ENCODE measurements at places on chromosomes 5 and 9.

GRCh38 chr5:146516151-146516475 is at the start of gene GPR151:
GPR151 (minus strand) TSS chr5:146516190; CDS start chr5:146516113, 77 bp downstream.
- peak; percentile 59 for DNase-seq

GRCh38 chr9:106286249-106286648 is 576.7 kb upstream of the ZNF462 start:
- peak; percentile 94 for DNase-seq

DNA sequence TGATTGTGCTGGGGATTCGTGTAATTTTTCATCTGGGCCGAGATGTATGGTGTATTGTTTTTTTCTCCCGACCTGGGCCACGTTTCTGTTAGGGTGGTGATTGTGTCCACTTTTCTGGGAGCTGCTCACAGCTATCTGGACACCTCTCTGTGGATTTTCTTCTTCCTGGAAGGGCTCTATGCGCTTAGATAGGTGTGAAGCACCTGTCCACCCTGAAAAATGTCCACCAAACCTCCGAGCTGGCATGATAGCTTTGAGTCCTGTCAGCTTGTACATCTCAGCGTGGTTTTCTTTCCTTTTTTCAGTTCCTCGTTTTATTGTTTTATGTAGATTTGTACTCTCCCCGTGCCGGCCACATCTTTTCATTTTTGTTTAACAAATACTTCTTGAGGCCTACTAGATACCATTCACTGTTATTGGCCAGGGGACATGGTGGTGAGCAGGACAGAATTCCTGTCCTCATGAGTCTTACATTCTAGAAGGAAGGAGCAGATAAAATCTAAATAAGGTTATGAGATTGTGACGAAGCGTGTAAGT is 1.1 kb downstream of the UGCG start:
- peak; percentile 58 for DNase-seq

DNA sequence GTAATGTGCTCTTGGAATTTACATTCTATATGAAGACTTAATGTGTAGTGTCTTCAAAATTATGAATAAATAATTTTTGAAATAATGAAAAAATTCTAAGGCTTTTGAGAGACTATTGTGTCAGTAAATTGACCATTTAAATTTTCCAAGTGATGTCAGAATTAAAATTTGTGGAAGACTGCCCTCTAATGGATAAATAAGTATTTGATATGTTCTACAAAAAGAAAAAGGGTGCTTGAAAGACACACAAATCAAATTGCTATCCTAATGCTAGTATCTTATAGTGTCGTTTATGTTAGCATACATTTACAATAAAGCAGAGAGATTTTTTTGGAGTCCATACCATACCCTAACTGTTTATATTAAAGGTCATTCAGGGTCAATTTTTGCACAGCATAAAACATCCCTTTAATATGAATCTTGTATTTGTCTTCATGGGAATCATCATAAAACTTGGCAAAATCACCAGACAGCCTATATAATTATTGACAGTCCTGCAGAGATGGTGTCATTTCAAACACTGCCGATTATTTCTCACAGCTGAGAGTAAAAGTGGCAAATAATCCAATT is 120.8 kb upstream of the SLC27A6 start:
- DNase-seq: no peak

GRCh38 chr5:75262271-75262670 is 25.6 kb upstream of the ANKRD31 start:
- DNase-seq: no peak

DNA sequence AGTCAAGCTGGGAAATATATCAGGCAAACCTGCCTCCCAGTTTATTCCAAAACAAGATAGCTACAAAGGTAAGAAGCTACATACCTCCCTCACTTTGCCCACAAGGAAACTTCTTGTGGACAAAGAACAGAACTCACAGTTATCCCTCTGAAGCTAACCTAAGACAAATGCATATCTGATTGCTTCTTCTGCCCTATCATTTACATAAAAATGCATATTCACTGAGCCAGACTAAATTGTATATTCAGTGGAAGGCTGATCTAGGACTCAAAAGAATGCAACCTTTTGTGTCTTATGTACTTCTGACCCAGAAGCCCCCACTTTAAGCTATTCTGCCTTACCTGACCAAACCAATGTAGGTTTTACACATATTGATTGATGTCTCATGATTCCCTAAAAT is 276.8 kb downstream of the HTR1A start:
- no peak for DNase-seq

GRCh38 chr9:136623016-136623841 is 39.5 kb upstream of the EGFL7 start:
- DNase-seq: no peak

GRCh38 chr9:35028341-35028740 is 38.8 kb downstream of the DNAJB5 start:
- no peak for DNase-seq

DNA sequence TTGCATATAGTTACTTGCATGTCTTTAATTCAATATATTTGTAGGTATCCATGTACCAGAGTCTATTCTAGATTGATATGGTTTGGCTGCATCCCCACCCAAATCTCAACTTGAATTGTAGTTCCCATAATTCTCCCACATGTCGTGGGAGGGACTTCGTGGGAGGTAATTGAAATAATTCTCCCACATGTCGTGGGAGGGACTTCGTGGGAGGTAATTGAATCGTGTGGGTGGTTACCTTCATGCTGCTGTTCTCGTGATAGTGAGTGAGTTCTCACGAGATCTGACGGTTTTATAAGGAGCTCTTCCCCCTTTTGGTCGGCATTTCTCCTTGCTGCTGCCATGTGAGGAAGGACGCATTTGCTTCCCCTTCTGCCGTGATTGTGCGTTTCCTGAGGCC is 16.5 kb downstream of the FBXL7 start:
- DNase-seq: no peak

DNA sequence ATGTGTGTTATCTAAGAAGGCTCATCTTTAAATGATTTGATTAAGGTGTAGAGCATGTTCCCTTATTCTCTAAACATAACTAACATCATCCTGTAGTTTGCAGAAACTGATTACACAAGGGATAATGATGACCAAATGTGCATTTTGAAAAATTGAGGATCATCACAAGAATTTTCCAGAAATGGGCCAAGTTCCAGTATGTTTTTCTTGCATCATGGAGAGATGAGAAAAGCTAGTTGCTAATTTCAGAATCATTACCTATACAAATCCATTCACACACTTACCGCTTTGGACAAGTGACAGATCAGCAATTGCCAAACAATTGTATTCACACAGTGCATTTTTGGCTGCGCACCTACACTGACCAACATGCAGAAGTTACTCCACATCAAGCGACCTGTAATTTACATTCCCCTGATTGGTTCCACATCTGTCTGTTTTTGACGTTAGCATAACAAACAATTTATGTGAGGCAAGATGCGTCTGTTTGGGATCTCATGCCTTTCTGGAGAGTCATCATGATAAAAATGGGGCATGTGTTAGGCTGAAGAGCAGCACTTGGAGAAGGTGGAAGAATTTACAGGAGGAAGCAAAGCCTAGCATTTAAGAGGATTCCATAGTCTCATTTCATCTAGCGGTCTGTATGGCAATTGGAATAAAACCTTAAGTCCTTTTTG is 2.8 kb upstream of the BNC2 start:
- DNase-seq: no peak

GRCh38 chr5:50863534-50864170 is 197.2 kb downstream of the PARP8 start:
- DNase-seq: no peak

DNA sequence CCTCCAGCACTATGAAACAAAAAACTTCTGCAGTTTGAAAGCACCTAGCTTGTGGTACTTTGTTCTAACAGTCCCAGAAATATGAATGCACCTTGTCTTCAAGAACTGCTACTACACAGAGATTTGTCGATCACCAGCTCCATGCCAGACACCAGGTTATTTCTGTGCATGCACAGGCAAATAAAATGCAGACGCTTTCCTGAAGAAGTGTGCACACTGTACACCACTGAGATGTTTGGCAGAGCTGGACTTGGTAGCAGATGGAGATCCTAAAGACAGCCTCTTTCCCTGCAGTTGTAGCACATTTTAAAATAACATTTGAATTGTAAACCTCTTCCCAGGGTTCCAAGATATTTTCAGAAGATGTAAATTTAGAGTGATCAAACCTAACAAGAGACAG is 730.0 kb downstream of the MTRR start:
- no peak for DNase-seq

GRCh38 chr9:121388140-121388905 is 18.3 kb upstream of the STOM start:
- DNase-seq: no peak

- DNase-seq: no peak
Measured at GRCh38 chr5:42518595-42519221, 95.5 kb downstream of the GHR start.

GRCh38 chr5:14944996-14945395 is 73.4 kb upstream of the ANKH start:
- DNase-seq: no peak

GRCh38 chr9:117156771-117157535 is 257.9 kb downstream of the ASTN2 start:
- no peak for DNase-seq

- no peak for DNase-seq
Measured at GRCh38 chr5:116032094-116032517, at the start of gene ARL14EPL. ARL14EPL (plus strand) TSS chr5:116032472; CDS start chr5:116051466, 18,994 bp downstream.

DNA sequence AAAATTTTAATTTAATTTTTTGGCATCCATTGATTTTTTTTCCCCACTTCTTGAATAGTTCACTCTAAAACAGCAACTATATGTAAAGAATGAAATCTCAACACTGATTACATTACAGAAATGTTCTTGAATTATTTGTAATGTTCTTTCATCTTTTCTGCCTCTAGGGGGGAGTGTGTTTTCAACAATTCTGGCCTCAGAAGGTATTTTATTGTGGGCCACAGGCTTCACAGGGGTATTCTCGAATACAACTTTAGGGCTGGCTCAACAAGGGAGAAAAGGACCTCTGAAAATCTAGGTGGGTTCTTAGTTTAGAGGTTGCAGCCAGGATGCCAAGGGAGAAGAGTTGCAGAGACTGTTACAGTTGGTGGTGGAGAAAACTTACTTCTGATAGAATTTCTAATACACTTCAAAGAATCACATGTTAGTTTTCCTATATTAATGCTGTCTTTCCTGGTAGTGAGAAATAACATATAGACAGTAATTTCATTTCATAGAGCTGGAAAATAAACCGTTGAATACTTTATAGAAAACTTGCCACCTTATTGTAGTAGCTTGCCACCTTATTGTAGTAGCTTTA is 3.6 kb upstream of the NPR3 start:
- DNase-seq: peak; percentile 56

- DNase-seq: peak; percentile 87
Measured at GRCh38 chr5:160312134-160312959, at the start of gene CCNJL. CCNJL (minus strand) TSS chr5:160312564; CDS start chr5:160311923, 641 bp downstream.

- no peak for DNase-seq
Measured at GRCh38 chr5:58076483-58077257, 383.2 kb downstream of the PLK2 start.

- DNase-seq: peak; percentile 96
Measured at GRCh38 chr9:136949817-136950655, 2.0 kb upstream of the LCN12 start.

DNA sequence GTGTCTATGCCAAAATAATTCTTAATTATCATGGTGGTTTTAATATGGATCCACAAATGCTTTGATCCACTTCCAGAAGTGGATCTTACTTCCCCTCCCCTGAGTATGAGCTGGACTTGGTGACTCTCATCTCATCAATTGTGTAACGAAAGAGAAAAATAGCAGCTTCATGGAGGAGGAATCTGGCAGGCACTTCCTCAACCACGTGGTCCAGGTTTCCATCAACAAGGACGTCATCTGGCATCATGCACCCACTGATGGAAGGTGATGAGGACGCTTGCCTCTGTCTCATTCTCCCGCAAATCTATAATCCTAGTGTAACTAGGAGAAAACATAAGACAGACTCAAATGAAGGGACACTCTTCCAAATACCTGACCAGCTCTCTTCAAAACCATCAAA is 54.6 kb upstream of the S1PR3 start:
- no peak for DNase-seq

GRCh38 chr9:131366761-131367401 is 27.0 kb upstream of the PRRC2B start:
- DNase-seq: peak; percentile 81

DNA sequence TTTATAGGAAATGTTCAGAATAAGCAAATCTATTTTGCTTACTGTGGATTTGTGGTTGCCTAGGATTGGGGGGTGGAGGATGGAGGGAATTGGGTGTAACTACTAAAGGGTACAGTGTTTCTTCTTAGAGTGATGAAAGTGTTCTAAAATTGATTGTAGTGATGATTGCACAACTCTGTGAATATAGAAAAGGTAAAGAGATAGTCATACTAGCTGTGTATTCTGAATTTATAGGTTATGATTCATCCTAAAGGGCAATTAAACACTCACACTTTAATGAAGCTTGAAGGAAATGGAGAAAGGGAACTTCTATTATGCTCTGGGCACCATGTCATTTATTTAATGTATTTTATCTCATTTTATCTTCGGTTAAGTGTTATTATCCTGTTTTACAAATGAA is 9.9 kb downstream of the TXNDC8 start:
- no peak for DNase-seq
